ENCODE measurements at places on chromosomes 4 and X.

DNA sequence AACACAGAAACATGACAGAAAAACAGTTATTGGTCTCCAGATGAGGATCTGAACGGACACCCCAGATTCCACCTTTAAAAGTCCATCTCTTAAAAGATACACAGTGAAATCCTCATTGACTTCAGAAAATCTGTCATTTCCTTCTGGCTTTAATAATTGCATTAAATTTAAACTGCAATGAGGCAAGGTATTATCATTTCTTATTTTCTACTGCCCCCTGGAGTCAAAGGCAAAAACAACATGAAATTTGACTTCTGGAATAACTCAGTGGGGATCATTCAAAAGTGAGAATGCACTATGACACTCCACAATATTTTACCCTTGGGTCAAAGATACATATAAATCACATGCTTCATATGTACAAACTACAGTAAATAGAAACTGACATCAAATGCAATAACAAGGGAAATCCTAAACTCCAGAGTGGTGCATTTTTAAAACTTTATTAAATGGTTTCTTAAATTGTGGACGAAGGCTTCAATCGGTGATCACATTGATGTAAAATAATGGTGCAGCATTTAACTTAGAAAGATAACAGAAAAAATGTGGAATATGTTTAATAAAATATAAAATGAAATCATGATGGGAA, 56.4 kb upstream of the SPANXN1 start:
- DNase-seq, result no peak

DNA sequence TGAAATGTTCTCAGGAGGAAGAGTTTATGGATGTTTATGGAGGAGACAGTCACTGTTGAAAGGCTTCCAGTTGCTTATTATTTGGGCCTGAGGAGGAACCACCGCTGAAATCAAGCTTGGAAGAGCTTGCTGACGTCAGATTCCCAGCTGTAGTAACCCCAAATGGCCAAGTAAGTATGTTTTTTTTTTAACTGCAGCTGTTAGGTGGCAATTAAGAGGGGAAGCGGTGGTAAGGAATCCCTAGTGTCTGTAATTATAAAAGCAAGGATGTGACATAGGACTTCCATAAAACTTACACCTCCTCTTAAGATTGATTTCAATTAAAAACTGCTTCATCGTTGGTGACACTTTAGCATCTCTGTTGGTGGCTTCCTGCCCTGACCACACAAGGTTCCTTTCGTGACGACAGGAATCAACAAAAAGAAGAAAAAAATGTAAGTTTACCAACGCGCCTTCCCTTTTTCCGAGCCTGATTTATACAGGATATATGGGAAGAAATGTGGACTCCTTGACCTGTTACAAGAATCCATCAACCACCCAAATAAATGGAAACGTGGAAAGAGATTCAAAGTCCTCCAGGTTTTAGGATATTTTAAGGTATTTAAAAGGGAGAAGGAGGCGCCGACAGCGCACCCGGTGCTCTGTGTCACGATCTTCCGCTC, 884 bp downstream of the RELL1 start:
- peak; percentile 47 for DNase-seq

GRCh38 chr4:101708293-101709039, 82.1 kb upstream of the BANK1 start:
- no peak for DNase-seq

DNA sequence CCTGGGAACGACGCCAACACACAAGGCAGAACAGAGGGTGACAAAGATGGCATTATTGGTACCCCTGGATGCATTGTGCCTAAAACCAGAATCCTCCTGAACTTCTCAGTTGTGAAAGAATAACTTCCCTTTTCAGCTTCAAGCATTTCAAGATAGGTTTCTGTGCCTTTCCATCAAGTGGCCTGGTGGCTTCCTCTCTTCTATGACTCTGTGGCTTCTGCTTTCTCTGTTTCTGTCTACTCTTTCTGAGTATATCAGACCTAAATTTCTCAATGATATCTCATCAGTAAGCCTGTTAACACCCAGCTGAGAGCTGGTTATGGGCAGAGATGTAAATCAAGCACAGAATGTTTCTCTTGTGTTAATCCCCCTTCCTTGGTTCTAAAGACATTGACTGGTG, 21.4 kb upstream of the FAM9B start:
- no peak for DNase-seq

- no peak for DNase-seq
These were observed 1042.3 kb downstream of the FSTL5 start for GRCh38 chr4:161121451-161121850.

- DNase-seq, result no peak
These were observed 202.8 kb downstream of the SHROOM3 start for GRCh38 chr4:76637712-76638361.

DNA sequence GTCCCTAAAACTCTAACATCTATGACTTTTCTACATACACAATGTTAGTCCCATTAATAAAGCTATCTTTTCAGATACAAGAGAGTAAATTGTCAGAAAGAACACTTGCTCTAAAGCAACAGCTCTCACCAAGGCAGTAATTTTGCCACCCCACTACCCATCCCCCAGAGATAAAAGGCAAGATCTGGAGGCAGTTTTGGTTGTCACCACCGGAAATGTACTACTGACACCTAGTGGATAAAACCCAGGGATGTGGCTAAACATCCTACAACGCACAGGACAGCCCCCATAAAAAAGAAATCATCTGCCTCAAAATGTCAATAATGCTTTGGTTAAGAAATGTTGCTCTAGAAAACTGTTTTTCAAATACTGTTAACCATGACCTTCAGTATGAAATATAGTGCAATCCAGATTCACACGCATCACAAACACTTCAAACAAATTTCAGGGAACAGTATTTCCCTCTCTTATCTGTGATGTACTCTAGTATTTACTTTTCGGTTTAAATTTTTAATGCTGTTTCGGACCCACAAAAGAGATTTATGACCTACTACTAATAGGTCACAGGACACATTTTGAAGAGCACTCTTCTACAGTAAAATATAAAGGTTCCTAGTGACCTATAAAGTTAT, 5.1 kb downstream of the FBXL5 start:
- DNase-seq, result peak; percentile 48

- no peak for DNase-seq
These were observed 6.0 kb upstream of the SLC25A43 start for GRCh38 chrX:119393144-119393543.

GRCh38 chr4:162732876-162733275, 433.8 kb downstream of the NAF1 start:
- DNase-seq, result no peak

DNA sequence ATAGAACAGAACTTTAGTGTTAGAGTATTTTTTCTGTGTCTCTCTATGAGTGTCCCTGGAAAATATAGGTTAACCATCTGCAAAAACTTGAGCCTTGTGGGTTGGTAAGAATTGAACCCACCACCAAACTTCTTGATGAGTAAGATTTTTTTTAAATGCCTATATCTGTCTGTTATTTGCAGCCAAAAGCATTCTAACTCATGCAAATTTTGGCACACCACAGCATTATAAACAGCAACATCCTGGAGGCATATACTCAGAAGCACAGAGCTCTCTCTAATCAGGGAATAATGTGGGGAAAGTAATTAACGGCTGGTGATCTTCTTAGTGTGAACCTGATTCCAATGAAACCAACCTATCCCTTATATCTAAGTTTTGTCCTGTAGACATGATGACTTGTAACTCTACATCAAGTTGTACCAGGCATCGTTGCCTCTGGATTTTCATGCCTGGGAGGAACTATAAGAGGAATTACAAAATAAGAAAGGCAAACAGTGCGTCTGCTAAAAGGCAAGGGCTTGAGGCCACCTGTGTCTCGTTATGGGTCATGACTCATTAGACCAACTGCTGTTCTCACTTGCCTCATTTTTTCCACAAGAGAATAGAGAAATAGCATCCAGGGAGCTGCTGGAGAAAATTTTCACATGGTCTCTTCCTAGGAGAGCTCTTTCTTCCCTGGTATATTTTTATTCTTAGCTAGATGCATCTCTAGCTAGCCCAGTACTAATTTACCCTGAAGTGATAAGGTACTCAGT, 202.4 kb downstream of the CHIC2 start:
- no peak for DNase-seq

DNA sequence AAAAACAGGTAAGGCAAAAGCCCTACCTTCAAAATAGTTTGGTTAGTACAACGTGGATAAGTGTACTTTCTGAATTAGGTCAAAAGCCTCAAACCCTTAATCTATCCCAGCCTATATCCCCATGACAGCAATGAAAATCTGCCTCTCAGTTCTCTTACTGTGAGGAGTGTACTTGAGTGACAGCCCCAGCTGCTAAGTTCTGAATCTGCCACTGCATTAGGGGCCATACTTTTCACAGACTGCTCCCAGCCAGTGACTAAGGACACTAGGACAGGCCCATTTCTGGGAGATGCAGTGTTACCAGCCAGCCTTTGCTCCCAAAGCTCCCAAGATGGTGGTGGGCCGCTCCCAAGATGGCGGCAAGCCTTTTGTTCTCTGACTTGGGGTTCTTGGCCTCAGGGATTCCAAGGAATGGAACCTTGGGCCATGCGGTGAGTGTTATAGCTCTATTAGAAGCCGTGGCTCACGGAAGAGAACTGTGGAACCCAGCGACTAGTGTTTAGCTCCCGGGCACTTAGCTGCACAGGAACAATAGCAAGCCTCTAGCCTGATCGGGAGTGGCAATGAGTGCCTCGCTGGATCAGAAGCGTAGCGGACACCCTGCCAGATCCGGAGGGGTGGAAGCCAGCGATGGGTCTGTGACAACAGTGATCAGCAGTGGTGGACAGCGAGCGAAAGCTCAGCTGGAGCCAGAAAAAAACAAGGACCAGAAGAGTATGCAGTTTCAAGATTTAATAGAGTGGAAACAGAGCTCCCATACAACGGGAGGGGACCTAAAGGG, 175.6 kb upstream of the NRK start:
- DNase-seq, result no peak

DNA sequence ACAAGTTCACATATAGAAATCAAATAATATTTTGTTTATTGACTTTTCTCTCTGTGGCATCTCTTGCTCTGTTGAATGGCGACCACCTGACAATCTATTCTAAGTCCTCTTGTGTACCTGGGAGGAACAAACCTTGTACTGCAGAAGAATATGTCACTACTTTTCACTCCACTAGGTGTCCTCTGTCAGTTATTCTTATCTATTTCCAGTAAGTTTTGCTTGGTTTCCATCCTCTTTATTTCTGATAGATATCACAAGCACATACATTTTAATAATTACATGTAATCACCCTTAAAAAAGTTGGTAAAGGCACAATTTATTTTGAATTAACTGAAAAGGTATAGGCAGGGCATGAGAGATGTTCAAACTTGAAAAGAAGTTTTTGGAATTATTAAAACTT, 238.4 kb downstream of the SNCA start:
- DNase-seq, result no peak

DNA sequence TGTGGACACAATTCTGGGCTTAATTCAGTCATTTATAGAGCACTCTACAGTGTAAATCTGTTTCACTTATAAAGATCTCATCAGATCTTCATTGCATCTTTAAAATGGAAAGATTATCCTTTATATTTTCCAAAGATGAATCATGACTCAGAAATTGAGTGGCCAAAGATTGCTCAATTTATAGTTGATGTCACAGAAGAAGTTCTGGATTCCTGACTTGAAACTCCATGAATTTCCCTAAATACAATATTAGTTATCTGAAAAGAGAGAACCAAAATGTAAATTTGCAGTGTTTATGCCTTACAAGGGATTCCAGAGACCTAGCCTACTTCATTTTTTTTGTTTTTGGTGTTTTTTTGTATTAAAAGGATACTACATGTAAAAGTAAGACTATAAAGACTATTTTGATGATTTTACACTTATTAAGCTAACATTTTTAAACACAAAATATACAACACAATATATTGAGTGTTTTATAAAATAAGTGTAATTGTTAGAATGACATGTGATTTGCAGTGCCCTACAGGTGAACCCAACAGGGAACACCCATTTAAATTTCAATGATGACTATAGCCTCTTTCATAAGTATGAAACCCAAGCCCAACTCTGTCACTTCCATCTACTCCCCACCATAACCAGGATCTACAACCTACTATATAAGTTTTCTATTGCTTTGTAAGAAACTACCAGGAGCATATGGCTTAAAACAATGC, 183.5 kb downstream of the PCDH7 start:
- DNase-seq, result no peak

DNA sequence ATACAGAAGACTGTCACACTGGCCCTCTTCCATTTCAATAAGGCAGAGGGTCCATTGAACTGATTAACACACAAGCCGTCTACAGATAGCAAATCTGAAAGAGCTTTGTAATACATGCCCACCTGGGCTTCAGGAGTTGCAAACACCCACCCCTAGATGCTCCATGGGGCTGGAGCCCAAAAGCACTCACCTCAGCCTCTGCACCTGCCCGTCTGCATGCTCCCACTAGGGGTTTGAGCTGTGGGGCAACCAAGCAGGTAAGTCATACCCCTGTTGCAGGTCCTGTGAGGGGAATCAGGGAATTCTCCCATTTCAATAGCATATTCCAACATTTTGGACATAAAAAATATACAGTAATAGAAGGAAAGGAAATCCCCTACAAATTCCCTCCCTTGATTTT, 243.0 kb upstream of the KCNIP4 start:
- DNase-seq, result no peak

DNA sequence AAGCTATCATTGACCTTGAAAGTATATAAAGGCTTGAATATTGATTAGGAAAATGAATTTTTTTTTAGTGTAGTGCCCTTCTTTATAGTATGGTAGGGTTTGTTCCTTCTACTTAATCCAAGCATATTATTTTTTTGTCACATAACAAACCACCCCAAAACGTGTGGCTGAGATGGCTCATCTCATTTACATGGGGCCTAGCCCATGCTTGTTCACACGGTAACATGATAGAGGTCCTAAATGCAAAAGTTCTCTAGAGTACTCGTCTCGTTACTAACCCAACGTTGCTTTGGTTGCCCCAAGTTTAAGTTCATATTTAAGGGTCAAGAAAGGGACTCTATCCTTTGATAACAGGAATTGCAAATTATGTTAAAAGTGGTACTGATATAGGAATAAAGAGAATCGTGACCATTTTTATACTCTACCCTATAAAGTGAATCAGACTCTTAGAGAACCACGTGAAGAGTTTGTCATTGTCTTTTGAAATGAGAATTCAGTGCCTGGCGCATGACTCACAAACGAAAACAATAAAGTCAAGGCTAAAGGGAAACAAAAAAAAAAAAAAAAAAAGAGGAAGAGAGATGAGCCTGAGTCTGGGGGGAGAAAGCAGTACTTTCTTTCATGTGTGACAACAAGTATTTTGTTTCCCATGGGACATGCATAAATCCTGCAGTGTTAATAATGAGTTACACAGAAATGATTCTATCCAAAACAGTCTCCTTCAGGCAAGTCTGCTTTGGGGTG, 402.8 kb upstream of the NWD2 start:
- no peak for DNase-seq

DNA sequence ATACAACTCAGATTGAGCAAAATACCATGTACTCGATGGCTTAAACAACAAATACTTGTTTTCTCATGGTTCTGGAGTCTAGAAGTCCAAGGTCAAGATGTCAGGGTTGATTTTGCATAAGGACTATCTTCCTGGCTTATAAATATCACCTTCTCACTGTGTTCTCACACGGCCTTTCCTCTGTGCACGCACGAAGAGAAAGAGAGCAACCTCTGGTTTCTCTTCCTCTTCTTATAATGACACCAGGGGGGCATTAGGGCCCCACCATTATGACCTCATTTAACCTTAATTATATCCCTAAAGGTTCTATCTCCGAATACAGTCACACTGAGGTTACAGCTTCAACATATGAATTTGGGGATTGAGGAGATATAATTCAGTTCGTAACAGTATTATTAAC, 504.0 kb downstream of the MAGEE1 start:
- DNase-seq, result no peak

GRCh38 chr4:123996718-123997510, 600.3 kb downstream of the SPRY1 start:
- DNase-seq, result no peak

GRCh38 chr4:118762155-118762554, 73.8 kb downstream of the SEC24D start:
- DNase-seq, result no peak
